ENCODE measurements at places on chromosomes 16 and 17.

DNA sequence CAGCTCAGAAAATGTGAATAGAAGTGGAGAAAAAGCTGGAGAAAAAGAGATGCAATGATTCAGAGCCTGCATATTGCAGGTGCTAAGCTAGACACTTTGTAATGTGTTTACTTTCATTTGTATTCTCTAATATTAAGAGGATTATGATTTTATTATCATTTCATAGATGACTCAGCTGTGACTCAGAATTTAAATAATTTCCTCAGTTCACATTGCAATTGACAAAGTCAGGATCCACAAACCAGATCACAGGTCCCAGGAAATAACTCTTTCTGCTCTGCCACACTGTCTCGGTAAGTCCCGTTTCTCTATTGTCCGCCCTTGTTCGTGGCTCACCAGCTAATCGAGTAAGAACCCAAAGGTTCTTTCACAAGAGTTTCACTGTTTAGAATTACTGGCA is 235.4 kb upstream of the MON1B start:
- DNase-seq = no peak

GRCh38 chr17:13346996-13347762 is 254.6 kb downstream of the HS3ST3A1 start:
- no peak for DNase-seq

- peak; percentile 58 for DNase-seq
Measured at GRCh38 chr17:1769822-1770477, 8.1 kb downstream of the SERPINF1 start.

DNA sequence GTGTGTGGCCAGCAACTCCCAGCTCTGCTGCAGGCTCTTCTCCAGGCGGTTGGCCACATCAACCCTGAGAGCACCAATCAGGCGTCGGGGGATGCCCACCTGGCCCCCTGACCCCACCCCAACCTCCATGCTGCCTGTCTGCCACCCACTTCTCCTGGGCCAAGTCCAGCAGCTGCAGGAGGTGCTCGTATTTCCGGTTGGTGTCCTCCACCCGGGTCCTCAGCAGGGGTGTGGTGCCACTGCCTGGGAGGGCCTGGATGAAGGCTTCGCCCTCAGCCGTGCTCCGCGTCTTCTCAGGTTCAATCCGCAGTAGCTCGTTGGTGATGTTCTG is 44.6 kb downstream of the UBN1 start:
- DNase-seq = no peak

GRCh38 chr17:32516940-32517701 is 30.3 kb downstream of the CDK5R1 start:
- DNase-seq = no peak

- no peak for DNase-seq
Measured at GRCh38 chr17:37662353-37662752, 19.1 kb upstream of the DDX52 start.

DNA sequence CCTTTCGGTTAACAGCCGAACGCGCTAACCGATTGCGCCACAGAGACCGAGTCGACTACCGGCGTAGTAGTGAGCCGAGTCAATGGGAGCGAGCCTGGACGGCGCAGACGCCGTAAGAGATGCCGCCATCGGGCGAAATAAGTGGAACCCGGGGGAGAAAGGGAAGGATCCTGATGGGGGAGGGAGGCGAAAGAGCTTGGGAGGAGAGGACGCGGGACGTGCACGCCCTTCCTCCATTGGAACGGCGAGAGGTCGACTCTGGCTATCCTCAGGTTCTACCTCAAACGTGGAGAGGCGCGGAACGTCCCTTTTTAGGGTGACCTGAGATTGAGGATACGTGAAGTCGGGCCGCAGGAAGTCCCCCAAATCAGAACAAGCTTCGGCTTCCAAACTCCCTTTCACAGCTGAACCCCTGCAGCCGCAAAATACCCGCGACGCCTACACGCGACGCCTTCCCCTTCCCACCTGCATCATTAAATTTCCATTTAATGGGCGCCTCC is 683 bp upstream of the PSMB3 start:
- peak; percentile 95 for DNase-seq

DNA sequence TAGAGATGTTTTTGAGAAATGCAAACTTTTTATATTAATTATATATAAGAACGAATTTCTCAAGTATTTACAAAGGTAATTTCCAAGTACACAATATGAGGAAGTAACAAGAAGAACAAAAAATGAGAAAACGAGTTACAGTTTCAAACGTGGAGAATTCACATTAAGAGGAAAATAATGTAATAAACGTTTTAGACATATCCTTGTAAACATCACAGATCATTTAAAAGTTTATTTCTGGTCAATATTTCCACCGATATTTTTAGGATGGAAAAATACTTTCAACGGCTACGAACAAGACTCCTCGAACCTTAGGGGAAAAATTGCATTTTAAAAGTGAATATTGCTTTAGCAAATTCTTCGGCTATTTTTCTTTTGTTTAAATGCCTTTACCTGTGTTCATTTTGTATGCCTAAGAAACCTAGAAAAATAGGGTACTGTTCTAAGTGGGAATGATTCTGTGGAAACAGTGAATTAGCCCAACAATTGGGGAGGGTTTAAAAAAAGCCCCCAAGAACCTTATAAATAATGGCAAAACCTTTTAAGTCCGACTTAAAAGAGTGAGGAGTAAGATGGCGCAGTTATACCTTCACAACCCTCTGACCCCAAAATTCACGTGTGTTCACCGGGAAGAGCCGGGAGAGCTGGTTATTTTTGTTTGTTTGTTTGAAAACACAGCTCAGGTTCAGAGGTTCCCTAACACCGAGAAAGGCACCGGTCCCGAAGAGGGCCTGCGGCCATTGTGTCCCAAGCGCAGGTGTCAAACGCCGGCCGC is 3.3 kb downstream of the HNF1B start:
- no peak for DNase-seq

- no peak for DNase-seq
Measured at GRCh38 chr17:65548269-65548969, 13.0 kb downstream of the AXIN2 start.

DNA sequence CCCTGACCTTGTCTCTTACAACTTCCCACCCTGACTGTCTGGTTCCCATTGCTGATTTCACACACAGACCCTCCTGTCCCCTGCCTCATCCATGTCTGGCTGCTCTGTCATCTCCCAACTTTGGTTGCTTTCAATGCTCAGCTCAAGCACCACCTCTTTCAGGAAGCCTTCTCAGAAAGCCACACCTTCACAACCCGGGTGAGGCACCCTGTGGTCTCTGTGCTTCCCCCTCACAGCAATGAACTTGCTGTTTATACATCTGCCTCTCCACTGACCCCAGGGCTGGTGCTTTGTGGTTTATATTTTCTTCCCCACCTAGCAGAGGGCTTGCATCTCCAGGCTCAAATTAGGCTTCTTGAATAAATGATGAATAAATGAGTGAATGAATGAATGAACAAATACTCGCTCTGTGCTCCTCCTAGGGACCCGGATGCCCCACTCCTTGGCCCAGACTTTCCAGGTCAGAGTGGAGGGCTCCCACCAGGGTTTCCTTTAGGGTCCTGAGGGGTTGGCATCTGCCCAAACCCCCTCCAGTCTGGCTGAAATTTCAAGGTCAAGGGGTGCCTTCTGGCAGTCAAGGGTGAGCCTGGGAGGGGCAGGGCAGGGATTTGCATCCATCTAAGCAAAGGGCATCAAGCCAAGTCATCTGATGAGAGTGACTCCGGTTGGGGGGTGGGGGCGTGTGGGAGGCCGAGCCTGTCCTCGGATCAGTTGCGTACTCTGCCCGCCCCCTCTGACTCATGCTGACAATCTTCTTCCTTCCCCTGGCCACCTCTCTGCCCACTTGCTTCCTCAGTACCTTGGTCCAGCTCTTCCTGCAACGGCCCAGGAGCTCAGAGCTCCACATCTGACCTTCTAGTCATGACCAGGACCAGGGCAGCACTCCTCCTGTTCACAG is at the start of gene ITGAX:
ITGAX (plus strand) TSS at position 783 of the 898 bp plus-strand sequence; CDS start at position 862, 79 bp downstream.
- peak; percentile 70 for DNase-seq

Measured in activated T-cell treated with anti-CD3 and anti-CD28 coated beads, Interleukin-2, amount 50 U/mL, for 24 hours (primary cell).